ENCODE measurements at places on chromosomes 12 and 14. TPM values are rescaled to one million over a fixed set of nuclear protein-coding genes. Genes with fewer than 3 reads are reported as not detected.
A peak's percentile ranks its signal among the peaks of the same experiment; 100 is the strongest.

CIDEB gene
- total RNA-seq, result 1.1 TPM

KRT72 gene
- not detected for total RNA-seq

MAP1LC3B2 gene
- total RNA-seq, result 1.2 TPM

PNP gene
- total RNA-seq, result 98.0 TPM

- no peak for DNase-seq
Measured at GRCh38 chr14:77950371-77951063, 150.6 kb downstream of the ADCK1 start.

DNA sequence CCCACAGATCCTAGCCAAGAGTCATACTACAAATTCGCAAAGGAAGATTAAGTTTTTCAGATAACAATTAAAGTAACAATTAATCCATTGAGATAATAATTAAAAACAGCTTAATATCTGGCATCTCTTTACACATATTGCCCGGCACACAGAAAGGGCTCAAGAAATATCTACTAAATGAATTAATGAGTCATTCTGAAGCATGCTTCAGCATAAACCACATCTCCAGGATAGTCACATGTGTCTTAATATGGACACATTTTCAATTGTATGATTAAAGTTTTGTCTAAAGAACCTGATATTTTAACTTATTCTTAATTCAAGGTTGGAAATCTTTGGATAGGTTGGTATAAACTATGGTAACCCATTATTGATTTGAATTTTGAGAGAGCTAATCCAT is 9.6 kb downstream of the ITPR2 start:
- no peak for DNase-seq

- no peak for DNase-seq
Measured at GRCh38 chr12:26627335-26627734, 205.7 kb downstream of the ITPR2 start.

DNA sequence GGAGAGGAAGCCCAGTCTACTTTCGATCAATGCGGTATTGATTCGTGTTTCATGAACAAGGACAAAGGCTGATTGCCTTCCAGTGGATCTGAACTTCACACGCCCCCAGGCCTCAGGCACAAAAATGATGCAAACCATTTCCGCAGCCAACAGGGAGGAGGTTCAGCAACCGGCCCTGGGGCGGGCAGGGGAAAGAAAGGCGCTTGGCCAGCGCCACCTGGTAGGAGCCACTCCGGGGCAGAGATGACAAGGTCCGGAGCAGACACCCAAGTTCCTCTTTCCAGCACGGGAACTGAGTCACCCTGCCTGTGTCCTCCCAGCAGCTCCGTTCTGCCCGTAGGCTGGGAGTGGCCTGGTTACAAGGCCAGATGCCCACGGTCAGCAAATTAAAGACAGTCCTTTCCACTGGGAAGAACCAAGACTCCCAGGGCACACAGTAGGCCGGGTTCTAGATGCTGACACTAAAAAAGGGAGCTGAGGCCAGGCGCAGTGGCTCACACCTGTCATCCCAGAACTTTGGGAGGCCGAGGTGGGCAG is 136.3 kb downstream of the SCARB1 start:
- DNase-seq, result no peak

DNA sequence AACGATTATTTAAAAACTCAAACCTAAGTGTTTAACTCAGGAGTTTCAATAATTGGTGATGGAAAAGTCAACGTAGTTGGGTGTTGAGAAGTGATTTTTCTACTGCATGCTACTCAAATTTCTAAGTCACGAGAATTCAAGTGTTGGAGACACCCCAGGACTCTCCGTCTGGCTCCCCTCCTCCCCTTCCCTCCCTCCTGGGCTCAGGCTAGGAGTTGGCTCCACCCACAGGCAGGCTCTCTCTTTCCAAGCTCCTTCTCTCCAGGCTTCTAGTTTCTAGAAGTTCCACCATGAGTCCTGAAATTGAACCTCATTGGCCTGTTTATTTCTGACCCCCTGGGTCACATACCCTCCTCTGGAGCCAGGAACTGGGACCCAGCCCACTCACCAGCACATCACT is 73.0 kb downstream of the TMEM132D start:
- DNase-seq, result no peak

DNA sequence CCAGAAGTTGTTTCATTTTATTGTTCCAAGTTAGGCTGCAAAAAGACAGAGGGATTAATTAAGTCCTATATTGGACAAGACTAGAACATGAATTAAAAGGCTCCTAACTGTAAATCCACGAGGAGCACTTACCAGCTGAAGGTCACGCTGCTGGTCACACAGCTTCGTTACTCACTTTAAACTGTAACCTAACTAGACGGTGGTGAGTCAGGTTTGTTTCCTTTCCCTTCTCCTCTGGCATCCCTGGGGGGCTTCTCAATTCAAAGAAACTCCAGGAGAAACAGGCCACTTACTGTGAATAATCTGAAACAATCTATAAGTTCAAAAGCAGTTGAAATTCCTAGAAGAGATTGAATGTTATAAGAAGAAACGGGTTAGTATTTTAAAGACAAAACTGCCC is 331.4 kb downstream of the BCAT1 start:
- DNase-seq, result peak; percentile 29

DNA sequence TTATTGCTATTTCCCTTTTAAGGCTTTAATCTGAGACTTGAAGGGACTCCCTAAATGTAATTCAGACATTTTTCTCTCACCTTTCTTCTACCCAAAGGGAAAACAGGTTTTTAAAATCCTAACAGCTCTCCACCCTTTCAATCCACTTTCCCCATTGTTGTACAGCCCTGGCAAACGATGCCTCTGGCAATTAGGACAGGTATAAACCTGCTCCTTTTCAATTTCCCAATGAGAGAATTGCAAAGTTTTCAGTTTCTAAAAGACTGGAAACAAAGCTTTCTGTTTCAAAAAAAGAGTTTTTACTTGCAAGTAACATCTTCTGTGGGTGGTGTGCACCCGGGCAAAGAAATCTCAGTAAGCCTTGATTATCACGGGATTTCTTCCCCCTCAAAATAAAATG is 131.2 kb downstream of the HMGA2 start:
- no peak for DNase-seq

DNA sequence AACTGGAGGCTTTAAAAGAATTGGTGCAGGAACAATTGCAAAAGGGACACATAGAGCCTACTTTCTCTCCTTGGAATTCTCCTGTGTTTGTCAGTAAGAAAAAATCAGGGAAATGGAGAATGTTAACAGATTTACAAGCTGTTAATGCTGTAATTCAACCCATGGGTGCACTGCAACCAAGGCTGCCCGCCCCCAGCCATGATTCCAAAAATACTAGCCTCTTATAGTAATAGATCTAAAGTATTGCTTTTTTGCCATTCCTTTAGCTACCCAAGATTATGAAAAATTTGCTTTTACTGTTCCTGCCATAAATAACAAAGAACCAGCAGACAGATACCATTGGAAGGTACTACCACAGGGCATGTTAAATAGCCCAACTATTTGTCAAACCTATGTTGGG is 15.3 kb upstream of the OR8S1 start:
- DNase-seq, result no peak

GRCh38 chr14:96272777-96273473 is 16.9 kb downstream of the BDKRB1 start:
- DNase-seq, result no peak

DNA sequence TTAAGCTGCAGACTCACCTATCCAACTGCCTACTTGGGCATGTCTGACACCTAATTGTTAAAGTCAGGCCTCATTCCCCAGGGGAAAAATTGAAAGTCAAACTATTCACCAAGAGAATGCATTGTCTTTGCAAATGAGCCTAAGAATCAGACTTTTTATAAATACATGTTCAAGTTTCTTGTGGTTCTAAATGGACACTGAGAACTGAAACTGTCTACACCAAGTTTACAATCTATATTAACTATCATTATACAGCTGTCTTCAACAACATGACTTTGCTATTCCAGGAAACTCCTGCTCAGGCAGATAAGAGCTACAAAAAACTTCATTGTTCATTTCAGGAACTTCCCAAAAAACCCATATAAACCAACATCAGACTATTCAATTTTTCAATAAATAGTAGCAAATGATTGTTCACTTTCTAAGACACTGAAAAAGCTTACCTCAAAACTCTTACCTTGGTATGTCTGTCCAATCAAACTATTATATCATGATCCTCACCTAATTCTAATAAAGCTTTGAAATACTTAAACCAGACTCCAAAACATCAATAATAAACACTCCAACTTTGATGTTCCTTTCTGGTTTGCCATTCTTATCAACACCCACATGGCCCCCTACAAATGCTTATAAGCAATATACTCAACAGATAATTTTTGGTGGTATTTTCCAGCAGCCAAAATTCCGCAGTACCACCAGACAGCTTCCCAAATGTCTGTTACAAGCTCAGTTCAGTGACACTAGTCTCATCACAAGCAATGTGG is 24.2 kb downstream of the CDK17 start:
- no peak for DNase-seq

DNA sequence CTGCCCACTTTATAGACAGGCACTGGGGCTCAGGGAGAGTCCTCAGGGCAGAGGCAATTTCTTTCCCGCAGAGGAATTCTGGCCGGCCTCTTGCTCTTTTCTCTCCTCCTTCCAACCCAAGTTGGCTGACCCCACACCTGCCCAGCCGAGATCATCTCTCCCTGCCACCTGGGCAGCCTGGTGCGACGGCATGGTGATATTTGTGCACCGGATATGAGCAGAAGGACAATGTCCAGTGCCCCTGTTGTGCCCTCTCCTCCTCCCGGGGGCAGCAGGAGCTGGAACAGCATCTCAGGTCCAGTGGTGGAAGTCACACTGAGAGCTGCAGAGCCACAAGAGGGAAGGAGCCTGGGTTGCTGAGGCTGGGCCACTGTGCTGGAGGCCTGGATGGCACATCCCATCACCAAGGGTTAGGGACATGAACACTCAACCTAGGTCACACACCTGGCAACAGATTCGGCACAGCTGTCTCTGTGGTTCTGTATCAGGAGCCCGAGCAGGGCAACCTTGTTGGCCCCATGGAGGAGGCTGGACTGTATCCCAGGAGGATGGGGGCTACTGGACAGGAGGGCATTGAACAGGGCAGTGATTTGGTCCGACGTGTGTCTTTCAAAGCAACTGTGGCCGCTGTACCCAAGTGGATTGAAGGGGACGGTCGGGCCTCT is 57.7 kb upstream of the DIO3 start:
- DNase-seq, result no peak

DNA sequence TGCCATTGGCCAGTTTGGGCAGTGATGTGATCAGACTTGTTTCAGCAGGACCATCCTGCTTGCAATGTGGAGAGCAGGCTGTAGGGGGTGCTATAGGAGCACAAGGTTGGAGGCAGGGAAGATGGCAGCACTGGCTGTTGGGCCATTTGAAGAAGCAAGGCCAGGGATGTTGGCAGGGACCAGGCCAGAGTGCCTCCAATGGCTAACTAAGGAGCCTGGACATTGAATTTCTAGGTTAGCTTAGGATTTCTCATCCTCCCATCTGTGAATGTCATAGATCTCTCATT is 23.5 kb downstream of the FGF23 start:
- no peak for DNase-seq

DNA sequence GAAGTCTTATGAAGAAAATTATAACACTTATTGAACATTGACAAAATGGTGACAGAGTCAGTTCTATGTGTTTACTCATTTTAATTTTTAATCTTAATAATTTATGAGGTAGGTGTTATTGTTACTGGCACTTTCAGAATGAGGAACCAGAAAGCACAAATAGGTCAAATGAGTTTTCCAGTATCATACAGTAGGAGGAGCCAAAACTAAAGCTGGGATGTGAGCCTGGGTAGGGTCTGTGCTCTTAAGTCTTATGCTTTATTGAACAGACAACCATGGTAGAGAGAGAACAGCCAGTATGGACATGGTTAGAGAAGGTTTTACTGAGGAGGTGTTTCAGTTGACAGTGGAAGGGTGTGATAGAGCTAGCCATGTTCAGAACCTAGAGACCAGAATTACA is 775.7 kb downstream of the TMTC2 start:
- no peak for DNase-seq

- peak; percentile 45 for DNase-seq
Measured at GRCh38 chr12:121858662-121859572, at the start of gene HPD. Gene HPD, minus strand, starts transcription at chr12:121858859. Its CDS starts 36 bp downstream, at chr12:121858823.

DNA sequence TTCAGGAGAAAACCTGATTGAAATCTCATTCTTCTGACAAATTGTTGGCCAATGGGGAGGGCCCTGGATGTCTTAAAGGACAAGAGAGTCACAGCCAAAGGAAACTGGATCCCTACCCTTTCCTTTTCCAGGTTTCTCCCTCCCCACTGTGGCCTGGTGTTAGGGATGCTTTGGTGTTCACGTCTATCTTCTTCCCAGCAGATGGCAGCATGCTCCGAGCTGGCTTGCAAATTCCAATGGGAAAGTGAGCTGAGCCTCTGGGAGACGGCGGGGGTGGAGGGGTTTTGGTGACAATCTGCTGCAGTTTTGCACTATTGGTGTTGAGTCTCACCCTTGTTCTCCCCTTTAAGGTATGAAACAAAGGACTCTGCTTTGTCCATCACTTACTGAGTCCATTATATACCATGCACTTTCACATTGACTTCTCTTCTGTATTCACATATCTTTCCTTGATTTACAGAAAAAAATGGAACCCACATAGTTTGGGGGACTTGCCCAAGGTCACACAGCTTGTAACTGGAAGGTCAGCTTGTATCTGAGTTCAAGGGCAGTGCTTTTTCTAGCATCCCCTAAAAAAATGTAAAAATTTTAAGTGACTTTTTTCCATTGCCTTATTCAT is 39.3 kb downstream of the CCDC177 start:
- DNase-seq, result no peak

DNA sequence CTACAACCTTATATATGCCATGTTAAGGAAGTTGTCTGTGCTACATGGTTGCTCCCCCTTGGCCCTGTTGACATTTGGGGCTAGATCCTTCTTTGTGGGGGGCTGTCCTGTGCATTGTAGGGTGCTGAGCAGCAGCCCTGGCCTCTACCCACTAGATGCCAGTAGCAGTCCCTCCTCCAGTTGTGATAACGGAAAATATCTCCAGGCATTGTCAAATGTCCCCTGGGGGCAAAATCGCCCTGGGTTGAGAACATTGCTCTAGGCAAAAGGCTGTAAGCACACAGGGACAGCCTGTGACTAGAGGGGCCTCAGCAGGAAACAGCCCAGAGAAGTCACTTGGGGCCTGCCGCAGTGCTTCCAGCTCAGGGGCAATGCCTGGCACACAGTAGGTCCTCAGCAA is 1100.3 kb downstream of the BCL11B start:
- DNase-seq, result no peak

GRCh38 chr14:71013551-71014192 is 106.4 kb downstream of the PCNX1 start:
- DNase-seq, result no peak

DNA sequence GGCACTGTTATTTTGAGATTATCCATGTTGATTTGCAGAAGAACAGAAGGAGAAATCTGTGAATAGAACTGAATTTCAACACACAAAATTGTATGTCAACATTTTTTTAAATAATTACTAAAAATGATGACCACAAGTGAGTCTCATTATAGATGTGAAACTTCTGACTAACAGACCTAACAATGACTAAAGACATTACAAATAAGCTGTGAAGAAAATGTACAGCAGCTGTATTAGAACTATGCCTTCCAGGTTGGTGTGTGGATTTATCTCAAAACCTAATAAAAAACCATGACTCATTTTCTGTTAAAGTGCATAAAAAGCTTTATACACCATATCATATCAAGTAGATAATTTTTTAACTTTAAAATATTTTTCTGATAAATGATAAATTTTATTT is 22.5 kb upstream of the FOXG1 start:
- no peak for DNase-seq

All from kidney epithelial cell (primary cell).